ENCODE measurements at places on chromosomes 5 and 9.

GRCh38 chr5:106267256-106267655, 1403.5 kb downstream of the EFNA5 start:
- DNase-seq: no peak

GRCh38 chr9:88975966-88976889, 15.0 kb upstream of the S1PR3 start:
- no peak for DNase-seq

DNA sequence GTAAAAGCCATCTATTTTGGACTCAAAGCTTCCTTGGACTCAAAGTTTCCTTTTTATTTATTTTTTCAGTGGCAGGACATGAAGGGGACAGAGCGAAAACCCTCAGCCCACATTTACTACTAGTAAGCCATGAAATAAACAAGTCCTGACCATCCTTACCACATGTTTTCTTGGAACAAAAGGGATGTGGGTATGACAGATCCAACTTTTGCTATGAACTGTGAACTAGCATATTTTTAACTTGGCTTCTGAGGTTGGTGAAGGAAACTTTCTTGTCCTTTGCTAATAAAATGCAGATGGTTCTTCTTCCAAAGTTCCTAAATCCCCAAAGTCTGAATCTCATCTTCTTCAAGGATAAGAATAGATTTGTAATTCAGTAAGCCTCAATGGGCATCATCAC, 122.7 kb upstream of the TNC start:
- no peak for DNase-seq

- DNase-seq: no peak
Measured at GRCh38 chr5:67142816-67143215, 53.8 kb downstream of the CD180 start.

DNA sequence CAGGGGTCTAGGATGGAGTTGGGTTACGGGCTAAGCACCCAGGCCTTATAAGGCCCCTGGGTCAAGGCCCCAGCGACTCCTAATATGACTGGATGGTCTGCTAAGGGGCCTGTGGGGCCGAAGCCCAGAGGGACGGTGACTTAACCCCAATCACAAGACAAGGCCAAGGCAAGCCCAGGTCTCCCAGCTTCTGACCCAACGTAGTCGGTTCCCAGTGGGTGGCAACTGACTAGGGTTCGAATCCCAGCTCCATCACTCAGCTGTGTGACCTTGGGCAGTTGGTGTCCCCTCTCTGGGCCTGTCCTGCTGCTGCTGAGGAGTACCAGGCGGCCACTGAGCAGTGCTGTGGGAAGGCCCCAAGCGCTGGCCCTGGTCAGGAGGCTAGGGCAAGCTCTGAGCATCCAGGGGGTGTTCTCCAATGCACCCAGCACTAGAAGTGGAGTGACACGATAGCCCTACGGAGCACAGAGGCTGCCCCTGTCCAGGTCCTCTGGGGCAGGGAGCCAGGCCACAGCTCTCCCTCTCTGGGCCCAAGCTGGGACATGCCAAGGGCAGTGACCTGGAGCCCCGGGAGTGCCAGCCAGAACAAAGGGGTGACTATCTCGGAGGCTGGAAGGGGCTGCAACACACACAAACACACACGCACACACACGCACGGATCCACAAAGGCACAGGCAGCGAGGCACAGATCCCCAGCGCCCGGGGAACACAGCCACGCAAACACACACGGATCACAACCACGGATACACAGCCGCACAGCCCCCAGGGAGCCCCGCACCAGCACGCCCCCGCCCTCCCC, 512 bp downstream of the AK1 start:
- DNase-seq: no peak
